ENCODE measurements at places on chromosomes 5 and 9.

GRCh38 chr5:74623006-74623611 lies 17.4 kb downstream of the ENC1 start:
- DNase-seq: no peak

DNA sequence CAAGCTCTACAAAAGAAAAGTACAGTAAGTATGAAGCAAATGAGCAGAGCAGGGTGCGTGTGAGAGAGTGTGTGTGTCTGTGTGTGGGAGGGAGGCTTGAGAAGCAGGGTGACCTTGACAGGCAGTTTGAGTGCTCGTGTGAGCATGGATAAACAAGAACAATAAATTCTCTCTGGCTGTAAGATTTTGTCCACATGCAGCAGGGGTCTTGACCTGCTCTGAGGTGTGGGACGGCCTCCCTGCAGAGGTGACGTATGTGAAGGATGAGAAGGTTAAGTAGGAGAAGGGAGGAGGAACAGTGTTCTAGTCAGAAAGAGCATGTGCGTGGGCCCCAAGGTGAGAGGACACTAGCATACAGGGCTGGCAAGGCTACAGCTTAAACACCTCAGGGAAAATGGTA lies 49.0 kb downstream of the SPTLC1 start:
- no peak for DNase-seq

- no peak for DNase-seq
These were observed 16.1 kb downstream of the EQTN start for GRCh38 chr9:27280860-27281259.

DNA sequence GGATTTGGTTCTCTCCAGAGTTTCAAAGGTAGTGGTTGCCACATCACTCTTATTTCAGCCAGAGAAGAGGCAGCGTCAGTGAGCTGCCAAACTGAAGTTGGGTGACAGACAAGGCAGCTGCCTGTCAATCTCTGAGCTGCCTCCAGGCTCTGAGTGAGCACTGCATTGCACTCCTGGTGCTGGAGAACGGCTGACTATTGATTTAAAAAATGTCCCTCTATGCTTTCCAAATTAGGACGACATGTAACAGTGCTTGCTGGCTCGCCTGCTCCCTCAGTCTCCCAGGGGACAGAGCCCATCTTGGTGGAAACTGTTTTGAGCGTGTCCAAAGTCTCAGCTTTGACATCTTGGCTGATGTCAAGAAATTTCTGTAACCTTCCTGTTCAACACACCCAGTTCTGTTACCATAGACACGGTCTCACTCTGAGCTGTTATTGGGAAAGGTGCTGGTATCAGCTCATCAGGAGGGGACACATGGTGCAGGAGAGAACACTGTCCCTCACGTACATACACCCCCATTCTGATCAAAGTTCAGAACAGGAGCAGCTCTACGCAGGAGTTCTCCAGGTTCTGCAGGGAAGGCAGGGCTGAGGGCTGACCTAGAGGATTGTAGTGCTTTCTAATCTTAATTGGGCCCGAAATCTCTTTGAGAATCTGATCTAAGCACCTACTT lies 15.7 kb downstream of the PCDH12 start:
- no peak for DNase-seq

DNA sequence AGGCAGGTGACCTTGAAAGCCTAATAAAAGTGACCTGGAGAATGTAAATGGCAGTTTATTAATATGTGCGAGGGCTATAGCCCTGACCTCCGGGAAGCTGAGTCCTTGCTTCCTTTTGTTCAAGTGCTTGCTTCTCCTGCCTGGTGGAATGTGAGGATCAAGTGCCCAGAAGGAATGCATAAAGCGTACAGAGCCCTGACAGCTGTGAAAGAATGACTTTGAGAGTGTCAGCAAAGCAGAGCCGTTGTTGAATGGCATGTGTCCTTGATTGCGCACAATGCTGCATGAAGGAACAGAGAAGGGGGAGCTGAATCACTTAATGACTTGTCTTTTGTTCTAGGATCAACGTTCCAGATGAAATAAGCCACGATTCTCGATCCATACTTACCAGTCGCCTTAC lies 133.0 kb downstream of the SLF1 start:
- no peak for DNase-seq

- no peak for DNase-seq
These were observed 52.3 kb downstream of the TLE4 start for GRCh38 chr9:79623799-79624721.

DNA sequence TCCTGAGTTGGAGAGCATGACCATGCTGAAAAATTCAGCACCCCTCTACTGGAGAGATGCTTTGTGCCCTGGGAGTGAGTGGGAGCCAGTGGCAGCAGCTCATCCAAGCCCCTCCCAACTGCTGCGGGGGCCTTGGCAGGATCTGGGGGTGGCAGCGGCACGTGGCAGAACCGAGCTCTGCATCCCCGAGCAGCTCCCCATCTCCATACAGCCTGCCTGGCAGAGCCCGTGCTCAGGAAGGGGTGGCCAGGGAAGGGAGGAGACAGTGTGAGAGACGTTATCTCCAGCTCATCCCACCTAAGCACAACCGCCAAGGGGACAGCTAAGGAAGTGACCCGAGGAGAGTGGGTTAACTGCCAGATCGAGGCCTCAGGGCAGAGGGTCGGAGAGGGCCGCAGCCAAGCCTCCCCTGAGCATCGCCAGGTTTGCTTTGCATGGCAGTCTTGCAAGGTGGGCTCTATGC lies 17.2 kb upstream of the DPM2 start:
- DNase-seq: no peak

GRCh38 chr5:84830265-84830664 lies 445.6 kb upstream of the EDIL3 start:
- no peak for DNase-seq

DNA sequence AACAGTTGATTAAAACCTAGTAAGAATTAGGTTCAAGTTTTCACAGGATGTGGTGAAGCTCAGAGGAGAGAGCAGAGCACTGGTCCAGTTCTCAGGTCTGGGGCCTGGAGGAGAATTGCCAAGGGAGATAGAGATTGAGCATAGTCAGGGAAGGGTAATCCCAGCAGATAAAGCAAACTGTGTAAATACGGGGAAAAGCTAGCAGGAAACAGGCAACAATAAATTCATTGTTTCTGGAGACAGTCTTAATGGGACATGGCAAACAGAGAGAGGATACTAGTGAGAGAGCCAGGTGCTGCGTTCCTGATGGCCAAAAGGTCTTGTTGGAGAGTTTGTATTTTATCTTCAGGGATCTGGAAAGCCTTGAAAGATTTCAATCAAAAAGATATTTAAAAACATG lies 333.0 kb downstream of the PDE4D start:
- DNase-seq: no peak

- DNase-seq: no peak
These were observed 5.7 kb upstream of the OLFM1 start for GRCh38 chr9:135081731-135082130.

DNA sequence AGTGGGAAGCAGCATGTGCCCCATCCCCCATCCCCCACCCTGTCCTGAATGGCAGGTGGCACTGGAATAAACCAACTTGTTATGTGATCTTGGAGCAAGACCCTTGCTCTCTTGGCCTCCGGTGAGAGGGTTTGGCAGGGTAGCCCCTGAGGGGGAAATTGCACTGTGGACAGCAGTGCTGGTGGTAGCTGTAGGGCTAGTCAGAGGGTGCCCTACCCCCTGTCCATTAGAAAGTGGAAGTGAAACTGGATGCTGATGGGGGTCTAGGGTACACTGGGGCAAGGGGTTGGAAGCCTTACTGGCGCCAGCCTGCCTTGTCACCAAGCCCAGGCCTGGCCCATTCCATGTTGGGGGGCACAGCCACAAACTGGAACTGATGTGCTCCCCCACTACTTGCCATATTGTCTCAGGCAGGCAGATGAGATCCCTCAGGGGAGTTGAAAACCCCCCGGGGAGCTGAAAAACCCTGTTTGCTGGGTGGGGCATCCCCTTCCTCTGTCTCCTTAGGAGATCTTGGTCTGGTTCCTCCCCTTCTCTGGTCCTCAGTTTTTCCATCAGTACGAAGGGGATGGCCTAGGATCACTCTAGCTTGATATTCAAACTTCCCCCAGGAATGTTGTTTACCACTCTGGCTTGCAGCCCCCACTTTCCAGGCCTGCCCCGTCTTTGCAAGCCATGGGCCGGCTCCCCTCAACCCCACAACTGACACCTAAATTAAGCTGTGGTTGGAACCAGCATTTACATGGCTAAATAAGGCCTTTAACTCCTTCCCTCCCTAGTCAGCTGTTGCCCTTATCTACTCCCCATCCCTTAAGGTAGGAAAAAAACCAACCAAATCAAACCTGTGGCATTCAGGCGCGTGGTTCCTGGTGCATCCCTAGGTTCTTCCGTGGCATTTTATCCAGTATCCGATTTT lies 14.4 kb upstream of the SYNPO start:
- DNase-seq: no peak

DNA sequence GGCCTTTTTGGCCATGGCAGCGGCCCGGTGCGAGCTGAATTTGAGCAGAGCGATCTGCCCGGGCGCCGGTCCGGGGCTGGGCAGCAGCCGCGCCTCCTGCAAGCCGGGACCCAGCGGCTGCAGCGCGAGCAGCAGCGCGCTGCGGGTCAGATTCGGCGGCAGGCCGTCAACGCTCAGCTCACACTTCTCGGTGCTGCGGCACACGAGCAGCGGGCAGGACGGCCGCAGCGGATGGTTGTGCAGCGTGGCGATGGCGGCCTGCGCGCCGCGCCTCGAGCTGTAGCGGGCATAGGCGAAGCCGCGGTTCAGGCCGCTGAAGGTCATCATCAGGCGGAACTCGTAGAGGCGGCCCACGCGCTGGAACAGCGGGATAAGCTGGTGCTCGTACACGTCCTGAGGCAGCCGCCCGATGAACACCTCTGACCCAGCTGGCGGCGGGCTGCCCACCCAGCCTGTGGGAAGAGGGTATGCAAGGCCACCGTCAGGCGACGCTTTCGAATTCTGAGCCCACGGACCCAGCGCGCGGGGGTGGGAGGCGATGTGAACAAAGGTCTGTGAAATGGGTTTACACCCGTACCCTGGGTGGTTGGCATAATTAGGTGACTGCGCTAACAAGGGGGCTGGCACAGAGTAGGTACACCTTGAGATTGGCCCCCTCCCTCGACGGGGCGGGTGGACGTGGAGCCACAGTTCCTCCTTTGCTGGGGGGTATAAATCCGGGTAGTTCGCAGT lies 755 bp downstream of the DND1 start:
- DNase-seq: peak; percentile 16

DNA sequence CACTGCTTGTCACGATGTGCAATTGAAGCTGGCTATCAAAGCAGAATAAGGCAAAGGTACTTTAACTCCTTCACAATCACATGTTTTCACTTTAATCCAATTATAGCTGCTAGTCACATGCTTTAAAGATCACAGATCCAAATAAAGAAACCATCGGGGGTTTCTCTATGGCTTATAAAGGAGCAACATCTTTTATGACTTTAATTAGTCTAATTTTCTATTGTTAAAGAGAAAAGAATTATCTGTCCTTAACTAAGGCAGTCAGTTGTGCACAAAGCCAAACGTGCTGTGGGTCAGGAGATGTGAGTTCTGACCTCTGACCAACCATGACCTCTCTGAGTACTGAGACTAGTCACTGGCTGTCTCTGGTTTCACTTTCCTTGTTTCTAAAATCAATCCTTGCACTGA lies 561.1 kb downstream of the RAB3C start:
- DNase-seq: no peak

GRCh38 chr9:69993110-69993509 lies 50.5 kb upstream of the MAMDC2 start:
- DNase-seq: no peak

DNA sequence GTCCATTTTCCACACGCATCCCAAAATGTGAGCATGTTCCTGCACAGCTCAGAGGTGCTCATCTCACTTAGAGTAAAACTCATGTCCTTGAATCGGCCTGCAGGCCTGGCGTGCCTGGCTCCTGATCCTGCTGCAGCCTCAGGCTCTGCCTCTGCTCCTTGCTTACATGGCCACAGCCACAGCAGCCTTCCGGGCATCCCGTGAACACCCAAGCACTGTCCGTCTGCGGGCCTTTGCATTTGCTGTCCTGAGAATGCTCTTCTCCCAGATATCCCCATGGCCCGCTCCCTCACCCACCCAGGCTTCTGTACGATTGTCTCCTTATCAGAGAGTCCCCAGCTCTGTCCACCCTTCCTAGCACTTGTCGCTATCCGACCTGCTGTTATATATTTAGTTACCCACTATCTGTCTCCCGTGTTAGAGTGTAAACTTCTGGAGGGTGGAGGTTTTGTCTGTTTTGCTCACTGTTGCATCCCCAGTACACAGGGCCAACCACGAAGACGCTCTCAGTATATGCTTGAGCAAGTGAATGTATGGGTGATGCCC lies 21.9 kb downstream of the FGF18 start:
- DNase-seq: no peak

DNA sequence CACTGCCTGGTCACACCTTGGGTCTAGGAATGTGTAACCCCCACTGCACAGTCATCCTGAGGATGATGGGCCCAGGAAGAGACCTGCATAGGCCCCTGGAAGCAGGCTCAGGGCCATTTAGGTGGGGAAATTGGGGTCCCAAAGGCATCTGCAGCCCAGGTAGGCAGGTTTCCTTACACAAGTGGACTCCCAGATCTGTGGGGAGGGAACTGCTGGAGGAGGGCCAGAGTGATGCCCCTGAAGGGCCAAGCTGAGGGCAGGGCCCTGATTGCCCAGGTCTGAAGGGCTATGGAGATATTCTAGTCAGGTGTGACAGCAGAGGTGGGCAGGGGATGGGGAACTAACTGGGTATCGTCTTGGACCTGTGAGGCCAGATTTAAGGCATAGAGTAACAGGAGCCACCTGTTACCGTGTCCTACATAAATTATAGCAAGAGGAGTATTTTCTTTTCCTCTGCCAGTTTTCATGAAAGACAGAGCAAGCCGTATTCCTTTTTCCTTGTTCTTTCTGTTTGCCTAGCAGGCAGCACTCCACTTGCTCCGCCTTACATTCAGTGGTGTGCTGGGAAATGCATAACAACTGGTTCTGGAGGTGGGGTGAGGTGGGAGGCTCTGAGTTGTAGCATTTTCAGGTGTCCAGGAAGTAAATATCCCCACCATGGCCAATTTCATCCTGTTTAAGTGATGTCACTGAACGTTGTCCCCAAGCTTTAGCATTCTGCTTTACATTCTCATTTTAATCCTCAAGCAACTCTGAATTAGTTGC lies 41.3 kb downstream of the PPARGC1B start:
- no peak for DNase-seq

GRCh38 chr9:103757062-103757461 lies 337.0 kb upstream of the SMC2 start:
- DNase-seq: no peak

DNA sequence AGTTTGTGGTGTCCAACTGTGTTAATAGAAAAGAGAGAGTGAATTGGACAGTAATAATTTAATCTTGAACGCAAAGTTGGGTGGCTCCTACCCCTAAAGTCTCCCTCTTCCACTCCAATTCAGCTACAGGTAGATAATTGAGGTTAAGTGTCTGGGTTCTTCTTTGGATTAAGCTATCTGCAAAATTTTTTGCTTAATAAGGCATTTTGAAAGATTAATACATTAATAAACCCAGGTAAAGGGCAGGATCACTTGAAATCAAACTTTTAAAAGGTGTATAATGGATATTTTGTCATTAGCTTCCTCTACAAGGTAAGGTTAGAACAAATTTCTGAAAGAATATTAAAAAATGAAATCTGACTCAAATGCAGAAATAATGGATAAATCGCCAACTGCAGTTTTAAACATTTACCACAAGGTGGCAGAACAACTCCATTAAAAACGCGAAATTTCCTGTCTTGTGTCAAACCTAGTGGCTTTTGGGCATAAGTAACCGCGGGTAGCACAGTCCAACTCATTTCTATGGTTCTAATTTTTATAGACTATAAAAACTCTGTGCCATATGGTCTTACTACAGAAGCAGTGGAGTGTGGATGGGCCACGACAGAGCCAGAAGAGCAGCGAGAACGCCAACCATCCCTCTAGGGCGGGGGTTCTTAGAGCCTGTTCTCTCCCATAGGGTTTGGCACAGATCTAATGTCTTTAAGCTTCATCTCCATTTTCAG lies 276.5 kb downstream of the ARHGEF28 start:
- DNase-seq: peak; percentile 22
